CD4-positive, alpha-beta T cell treated with Interleukin-10 for 1 hour (primary cell): ENCODE measurements at places on chromosomes 16 and 17.

DNA sequence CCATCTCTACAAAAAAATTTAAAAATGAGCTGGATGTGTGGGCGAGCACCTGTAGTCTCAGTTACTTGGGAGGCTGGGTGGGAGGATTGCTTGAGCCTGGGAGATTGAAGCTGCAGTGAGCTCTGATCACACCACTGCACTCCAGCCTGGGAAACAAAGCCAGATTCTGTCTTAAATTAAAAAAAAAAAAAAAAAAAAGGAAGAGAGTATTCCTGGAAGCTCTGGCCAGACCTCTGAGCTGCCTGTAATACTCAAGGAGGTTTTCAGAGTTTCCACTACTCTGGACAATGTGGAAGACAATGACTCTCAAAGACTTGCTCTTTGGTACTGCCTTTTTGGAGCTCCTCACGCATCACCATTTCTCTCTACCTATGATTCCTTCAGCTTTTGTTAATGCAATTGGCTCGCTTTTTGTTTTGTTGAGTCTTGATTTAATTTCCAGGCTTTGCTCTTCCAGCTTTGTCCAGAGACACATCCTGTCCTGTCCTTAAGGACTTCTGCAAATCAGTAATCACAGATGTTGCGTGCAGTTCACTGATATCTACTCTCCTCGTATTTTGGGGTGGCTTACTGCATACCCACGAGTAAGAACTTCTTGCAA is 10.8 kb downstream of the CHD9 start:
- DNase-seq = no peak

DNA sequence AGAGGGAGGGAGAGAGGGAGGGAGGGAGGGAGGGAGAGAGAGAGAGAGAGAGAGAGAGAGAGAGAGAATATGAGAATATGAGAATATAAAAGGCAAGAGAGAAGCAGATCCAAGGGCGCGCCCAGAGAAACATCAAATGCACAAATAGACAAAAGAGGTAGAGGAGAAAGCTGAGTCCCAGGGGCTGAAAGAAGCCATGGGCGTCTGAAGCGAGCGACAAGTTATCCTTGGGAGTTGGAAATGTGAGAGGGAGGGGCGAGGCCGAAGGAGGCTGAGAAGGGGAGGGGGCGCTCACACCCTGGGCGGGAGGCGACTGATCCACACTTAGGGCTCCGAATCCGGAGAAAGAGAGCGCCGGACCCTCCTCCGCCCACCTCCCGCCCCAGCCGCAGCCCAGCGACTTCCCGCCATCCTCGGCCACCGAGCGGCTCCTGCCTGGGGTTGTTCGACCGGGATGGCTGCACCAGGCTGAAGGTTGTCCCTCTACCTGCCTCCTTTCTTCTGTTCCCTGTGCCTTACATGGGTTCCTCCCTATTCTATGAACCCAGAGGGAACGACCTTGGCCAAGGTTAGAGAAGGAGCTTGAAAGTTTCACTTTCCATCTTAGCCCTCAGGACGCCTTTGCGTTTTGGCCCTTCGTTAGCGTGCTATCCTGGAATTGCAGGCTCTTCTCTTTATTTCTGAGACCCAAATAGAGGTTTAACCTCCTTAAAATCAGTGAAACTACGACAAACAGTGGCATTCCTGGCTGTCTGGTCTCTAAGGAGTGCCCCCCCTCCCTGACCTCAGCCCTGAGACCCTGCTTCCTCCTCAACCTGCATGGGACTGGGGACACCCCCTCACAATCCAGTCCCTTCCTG is 21.2 kb upstream of the HOXB9 start:
- no peak for DNase-seq

GRCh38 chr16:7585705-7586104 is 253.1 kb downstream of the RBFOX1 start:
- no peak for DNase-seq

DNA sequence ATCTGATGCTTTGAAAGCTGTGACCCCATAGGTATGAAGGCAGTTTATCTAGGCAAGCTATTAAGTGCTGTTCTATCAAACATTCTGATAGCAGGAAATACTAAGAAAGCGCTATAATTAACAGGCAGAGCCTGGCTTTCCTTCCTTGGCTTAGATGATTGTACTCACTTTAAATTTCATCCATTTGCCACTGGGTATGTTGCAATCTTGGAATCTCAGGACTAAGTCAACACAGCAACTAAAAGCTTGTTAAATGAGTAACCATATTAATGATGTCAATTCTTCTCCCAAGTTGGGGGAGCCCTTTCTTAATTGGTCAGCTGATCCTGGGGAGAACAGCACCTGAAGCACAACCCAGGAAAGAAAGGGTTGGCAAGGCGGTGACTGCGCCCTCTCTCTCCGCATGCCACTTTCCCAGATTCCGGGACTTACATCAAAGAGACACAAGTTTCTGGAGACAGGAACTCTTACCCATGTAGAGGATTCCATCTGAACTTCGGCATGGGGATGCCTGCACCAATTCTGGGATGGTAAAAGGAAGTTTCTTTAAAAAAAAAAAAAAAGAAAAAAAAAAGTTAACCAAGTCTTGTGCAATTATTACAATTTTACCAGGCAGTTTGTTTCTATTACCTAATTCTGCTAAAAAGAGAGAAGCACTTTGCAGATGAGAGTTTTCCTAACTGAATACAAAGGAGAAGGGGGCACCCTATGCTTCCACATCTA is 54.4 kb upstream of the ICAM2 start:
- no peak for DNase-seq

DNA sequence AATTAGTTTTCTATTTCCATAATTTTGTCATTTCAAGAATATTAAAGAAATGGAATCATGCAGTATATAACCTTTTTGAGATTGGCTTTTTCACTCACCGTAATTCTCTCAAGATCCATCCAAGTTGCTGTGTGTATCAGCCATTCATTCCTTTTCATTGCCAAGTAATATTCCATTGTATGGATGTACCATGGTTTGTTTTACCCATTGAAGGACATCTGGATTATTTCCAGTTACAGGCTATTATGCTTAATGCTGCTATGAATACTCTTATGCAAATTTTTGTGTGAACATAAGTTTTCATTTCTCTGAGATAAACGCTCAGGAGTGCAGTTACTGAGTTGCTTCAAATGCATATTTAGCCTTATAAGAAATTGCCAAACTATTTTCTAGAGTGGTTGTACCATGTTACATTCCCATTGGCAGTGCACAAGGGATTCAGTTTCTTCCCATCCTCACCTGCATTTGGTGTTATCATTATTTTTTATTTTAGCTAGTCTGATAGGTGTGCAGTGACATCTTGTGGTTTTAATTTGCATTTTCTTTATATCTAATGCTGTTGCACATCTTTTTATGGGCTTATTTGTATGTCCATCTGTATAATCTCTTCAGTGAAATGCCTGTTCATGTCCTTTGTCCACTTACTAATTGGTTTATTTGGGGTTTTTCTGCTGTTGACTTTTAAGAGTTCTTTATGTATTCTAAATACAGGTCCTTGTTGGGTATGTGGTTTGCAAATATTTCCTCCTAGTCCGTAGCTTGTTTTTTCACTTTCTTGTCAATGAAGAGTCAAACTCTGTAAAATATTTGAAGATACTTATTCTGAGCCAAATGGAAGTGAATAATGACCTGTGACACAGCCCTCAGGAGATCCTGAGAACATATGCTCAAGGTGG is 32.7 kb downstream of the BMERB1 start:
- DNase-seq = peak; percentile 13

DNA sequence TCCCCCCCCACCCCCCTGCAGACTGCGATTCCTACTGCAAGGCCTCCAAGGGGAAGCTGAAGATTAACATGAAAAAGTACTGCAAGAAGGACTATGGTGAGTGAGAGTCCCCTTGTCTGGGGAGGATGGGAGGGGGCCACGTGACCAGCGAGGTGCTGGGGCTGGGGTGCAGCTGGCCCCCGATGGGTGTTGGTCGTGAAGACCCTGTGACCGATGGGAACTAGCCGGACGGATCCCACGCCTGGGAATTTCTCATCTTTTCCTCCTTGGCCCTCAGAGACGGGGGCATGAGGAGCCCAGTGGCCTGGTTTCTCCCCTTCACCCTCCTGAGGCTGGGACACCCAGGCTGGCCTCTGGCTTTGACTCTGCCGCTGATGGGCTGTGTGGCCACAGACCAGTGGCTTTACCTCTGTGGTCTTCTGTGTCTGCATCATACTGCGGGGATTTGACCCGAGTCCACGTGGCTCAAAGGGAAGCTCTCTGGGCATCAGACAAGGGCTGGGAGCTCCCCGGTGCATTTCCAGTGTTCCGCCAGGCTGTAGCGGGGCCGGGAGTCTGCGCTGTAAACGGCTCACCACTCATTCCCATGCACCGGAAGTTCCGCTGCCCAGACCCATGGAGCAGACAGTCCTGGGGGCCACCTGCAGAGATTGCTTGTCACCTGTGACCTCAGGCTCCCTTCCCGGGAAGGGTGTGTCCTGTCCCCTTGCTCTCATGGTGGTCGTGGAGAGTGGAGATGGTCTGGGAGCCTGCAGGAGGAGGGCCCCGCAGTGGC is 200.0 kb downstream of the NTN1 start:
- no peak for DNase-seq

DNA sequence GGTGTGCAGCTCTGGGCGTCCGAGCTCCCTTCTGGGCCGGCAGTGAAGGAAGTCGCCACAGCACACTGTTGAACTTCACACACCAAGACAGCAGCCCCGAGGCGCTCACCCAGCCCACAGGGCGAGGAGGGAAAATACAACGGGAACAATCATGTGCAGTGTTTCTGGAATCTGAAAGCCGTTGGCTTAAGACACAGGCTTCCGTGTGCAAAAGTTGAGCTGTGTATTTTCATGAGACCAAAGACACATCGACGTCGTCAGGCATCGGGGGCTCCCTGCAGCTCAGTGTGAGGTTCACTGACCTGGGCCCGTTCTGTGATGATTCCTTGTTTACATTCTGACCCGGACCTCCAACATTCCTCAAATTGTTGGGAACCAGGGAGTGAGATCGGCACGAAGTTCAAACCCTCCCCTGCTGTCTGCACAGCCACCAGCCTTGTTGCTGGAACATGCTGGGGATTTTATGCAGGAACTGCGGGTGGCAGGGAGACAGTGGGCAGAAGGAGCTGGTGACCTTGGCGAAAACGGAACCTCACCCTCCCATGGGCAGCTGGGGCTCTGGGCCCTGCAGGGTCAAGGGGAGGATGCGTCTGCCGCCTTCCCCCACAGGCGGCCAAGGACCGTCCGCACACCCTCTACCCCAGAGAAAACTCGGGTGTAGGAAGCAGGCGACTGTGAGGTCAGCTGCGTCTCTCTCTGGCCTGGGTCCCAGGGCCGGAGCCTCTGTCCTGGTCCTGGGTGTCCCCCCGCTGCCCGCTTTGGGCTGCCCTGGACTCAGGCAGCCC is 72.2 kb downstream of the METRNL start:
- no peak for DNase-seq

DNA sequence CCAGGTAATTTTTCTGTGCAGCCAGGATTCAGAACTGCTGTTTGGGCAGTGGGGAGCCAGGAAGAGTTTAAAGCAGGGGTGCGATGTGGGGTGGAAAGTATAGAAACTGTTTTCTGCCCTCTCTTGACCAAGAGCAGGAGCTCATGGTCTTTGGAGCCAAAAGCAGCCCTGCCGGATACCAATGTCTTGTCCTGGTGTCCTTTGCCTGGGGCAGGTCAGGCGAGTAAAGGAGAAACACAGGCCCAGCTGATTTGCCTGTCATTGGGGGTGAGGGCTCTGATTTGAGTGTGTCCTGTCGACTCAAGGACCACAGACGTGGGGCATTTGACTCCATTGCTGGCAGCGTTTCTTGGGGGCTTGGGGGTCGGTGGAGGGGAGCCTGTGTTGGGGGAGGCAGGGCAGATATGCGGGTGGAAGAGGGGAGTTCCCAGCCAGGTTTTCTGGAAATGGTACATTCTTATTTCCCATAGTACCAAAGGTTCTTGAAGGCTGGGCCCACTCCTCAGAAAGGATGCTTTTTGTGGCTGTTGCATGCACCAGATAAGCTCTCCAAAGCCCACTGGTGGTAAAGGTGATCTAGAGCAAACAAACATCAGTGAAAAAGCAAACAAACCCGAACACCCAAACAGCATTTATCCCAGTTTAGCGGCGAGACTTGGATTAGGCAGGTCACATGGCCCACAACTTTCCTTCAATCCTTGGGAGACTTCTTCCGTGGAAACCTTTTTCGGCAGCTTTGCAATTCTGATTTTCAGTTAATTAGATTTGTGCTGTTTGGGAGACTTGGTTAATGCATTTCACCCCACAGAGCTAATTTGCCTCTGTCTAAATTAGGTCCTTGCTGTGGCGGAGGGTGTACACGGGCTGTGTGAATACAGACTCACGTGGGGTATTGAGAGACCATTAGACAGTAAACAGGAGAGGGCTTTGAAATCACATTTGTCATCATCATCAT is 59.0 kb downstream of the MSI2 start:
- no peak for DNase-seq

DNA sequence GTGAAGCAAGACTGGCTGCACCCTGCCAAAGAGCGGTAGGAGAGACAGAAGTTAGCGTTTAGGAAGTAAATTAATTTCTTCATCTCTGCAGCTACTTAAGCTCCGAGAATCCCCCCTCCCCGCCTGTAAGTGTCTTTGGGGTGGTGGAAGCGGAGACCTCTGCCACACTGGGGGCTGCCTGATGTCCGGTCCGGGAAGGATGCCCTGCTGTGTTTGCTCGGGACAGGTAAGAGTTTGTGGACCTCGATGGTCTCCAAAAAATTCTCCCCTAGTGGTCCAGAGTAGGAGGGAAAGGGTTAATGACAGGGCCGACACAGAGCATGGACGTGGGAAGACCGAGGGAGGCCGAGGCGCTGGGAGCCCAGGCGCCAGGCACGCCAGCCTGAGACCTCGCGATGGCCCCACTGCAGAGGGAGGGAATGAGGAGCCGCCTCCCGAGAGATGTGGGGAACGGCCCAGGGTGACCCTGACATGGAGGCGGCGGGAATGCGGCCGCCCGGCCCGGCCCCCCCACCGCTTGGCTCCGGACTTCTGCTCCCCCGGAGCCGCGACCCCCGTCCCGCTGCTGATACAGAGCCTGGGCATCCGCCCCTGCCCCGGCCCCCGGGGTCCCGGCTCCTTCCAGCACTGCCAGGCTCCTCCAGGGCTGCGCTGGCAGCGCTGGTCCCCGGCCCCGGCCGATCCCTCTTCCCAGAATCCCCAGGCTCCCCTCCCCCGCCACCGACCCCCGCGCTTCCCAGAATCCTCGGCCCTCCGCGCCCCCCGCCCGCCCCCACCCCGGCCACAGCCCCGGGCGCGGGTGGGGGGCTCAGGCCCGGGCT is 680 bp downstream of the ZNF629 start:
- DNase-seq = no peak

DNA sequence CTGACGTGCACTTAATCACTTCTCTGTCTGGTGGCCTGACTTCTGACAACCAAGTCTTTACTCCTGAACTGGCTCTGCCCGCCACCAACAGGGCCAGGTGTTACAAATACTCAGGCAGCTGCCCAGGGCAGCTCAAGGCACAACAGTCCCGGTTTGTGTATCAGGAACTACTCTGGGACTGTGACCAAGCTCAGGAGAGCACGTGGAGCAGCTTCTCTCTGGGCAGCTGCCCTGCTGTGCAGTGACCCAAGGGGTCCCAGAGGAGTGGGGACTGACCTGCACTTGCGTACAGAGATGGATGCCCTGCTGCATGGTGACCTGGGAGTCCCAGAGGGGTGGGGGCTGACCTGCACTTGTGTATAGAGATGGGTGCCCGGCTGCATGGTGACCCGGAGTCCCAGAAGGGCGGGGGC is 21.9 kb downstream of the LITAFD start:
- DNase-seq = no peak
